Stimulated activated CD4-positive, alpha-beta T cell treated with anti-CD3 and anti-CD28 coated beads, Interleukin-4, amount 100 ng/mL, for 48 hours (primary cell): ENCODE measurements at places on chromosomes 13 and 19.

DNA sequence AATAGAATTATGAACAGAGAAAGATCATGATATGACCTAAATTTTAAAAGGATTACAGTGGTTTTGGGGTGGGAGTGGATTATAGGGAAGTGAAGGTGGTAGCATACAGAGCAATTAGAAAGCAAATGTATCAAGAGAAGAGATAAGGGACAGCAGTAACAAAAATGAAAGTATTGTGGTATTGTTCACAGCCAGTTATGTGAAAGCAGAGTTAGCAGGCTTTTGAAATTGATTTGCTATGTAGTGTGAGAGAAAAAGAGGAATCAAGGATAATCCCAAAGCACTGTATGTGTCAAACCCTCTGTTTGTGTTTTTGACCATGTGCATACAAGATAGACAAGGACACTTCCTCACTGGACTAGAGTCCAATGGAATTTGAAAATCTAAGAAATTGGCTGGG is 1721.4 kb downstream of the PCDH9 start:
- DNase-seq, result no peak

DNA sequence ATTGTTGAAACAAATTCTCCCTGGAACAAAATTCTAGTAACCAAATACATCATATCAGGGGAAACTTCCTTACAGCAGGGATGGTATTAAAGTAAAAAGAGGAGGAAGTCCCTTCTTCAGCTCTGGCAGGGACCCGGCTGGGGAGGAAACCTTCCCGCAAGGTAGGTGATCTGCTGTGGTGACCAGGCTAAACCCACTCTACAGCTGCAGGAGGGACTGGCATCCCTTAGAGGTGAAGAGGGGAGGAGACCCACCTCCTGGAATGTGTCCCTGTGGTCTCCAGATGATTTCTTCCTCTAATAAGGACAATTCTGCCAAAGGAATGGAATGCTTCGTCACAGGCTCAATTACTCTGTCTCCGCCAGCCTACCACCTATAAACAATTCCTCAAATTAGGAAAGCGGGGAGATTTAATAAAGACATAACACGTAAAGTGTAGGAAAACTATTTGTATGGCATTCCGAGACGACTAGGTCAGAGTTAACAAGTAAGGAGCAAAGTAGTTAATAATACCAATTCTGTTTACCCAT is 637 bp upstream of the PDS5B start:
- no peak for DNase-seq

DNA sequence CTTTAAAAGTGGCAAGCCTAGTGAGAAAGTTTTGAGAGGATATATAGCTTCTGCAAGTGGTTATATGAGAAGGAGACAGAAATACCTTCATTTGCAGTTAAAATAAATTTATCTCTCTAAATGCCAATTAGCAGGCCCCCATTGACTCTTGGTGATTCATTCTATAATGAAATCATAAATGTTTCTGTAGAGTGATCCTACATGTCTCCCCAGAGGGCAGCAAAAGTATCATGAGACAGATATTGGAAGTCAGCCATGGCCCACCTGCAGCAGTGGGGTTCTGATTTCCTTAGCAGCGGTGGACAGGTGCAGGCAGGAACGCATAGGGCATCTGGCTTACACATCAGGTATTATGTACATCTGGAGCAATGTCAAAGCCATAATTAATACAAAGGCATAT is 385.4 kb upstream of the SLC10A2 start:
- no peak for DNase-seq

- DNase-seq, result no peak
These were observed 121.8 kb downstream of the TBC1D4 start for GRCh38 chr13:75360170-75360569.

DNA sequence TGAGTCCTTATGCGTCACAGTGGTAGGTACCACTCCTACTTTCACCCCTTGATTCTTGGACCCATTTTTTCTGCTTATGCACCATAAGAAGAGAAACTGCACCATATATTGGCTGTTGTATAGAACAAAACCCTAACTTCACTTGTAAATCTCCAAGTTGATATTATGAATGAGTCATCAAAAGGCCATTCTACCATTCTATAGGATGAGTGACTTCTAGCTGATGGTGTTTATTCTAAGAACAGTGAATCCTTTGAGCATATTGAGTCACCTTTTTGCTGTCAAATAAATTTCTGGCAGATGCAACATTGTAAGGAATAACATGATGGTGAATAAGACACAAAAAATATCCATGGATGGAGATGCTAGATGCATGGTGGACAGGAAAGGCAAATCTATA is 57.7 kb downstream of the POLR1D start:
- DNase-seq, result no peak

- DNase-seq, result no peak
These were observed 745.3 kb downstream of the GPC5 start for GRCh38 chr13:92143766-92144165.

GRCh38 chr19:19039901-19040300 is 6.5 kb downstream of the ARMC6 start:
- DNase-seq, result no peak

- DNase-seq, result no peak
These were observed 21.0 kb downstream of the TPP2 start for GRCh38 chr13:102617697-102618350.

DNA sequence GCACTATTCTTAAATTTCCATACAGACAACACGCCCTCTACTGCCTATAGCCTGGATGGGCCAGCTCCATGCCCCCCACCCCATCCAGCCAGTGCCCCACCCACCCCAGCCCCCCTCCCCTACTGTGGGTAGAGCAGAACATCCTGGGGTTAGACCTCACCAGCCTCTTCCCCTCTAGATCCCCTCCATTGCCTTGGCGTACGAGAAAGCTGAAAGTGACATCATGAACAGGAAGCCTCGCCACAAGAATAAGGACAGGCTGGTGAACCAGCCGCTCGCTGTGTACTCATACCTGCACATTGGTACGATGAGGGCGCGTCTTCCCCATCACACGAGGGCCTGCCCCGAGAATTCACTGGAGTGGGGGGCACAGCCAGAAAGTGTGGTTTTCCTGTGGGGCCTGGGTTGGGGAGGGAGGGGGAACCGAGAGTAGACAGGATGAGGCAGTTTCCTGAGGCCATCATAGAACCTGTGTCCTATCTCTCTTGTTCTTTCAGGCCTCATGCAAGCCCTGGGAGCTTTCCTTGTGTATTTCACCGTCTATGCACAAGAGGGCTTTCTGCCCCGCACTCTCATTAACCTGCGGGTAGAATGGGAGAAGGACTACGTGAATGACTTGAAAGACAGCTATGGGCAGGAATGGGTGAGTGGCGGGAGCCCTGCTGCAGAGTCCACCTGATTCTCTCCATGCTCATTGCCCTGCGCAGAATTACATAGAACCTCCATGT is 29.1 kb downstream of the ATP12A start:
- peak; percentile 51 for DNase-seq

- DNase-seq, result no peak
These were observed 4.7 kb upstream of the POMP start for GRCh38 chr13:28654276-28654675.

GRCh38 chr13:100773429-100773828 is 98.8 kb upstream of the TMTC4 start:
- no peak for DNase-seq

- no peak for DNase-seq
These were observed 2.0 kb downstream of the GGN start for GRCh38 chr19:38385804-38386257.

DNA sequence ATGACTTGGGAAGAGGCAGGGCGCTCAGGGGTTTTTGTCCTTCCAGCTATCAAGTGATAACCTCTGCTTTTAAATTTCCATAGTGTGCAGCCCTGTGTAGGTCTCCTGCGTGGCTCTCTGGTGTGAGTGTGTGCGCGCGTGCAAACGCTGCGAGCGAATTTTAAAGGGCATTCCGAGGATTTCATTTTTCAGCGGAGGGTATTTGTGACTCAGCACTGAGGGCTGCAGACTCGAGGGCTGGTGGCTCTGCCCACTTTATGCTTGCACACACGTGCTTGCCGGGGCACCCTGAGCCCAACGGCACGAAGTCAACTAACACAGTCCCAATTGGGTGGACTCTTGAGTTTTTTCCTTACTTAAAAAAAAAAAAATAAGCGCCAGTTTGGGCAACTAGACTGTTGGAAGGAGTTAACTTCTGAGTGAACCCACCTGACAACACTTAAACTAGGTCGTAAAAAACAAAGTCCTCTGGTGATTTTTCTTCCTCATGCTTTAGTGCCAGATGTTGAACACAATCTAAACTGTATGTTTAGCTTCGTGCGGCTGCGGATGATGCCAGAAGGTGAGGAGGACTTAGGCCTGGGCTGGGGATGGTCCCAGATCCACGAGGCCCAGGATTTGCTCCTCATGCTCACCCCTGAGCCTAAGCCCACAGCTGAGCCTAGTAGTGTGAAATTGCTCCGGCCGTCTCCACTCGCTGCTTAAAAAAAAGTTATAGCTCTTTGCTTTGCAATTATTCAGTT is 2.1 kb downstream of the FGF9 start:
- DNase-seq, result no peak

- DNase-seq, result no peak
These were observed 331.7 kb downstream of the LIG4 start for GRCh38 chr13:107883561-107884175.

- no peak for DNase-seq
These were observed 3.6 kb downstream of the POU4F1 start for GRCh38 chr13:78599645-78600279.

- DNase-seq, result no peak
These were observed 128.9 kb upstream of the RXFP2 start for GRCh38 chr13:31610270-31610998.

DNA sequence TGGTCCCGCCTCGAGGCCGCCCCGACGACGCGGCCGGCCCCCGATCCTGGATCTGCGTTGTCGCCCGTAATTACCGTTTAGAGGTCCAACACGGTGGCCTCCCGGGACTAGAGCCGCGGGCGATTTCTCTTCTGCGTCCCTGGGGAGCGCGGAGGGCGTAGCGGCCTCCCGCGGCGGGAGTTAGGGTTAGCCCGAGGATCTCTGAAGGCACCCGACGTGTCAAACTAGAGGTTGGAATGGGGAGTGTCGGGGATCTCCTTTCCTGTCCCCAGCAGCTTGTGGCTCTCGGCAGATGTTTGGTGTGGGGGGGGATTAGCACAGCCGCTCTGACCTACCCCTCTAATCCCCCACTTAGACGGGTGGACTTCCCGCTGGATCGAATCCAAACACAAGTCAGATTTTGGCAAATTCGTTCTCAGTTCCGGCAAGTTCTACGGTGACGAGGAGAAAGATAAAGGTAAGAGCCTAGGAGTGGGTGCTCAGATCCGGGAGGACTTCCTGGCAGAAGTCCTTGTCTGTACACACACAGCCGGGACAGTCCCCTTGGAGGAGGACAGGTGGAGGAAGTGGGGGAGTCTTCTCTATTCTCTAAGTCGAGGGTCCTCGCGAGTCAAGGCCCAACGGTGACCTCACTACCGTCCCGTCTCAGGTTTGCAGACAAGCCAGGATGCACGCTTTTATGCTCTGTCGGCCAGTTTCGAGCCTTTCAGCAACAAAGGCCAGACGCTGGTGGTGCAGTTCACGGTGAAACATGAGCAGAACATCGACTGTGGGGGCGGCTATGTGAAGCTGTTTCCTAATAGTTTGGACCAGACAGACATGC is 581 bp downstream of the CALR start:
- peak; percentile 27 for DNase-seq

DNA sequence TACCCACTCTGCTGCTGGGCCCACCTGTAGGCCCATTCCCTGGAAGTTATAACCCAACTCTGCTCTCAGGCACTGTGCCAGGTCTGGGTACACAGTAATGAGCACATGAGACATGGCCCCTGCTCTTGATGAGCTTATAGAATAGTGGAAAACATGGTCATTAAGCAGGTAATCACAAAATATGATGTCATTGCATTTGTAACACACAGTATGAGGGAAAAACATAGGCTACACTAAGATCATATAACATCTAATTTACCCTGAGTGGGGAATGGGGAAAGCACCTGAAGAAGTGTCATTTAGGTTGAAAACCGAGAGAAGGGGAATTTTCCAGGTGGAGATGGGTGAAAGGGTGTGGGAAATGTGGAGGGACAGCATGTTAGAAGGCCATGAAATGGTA is 3.9 kb upstream of the CNMD start:
- DNase-seq, result no peak

DNA sequence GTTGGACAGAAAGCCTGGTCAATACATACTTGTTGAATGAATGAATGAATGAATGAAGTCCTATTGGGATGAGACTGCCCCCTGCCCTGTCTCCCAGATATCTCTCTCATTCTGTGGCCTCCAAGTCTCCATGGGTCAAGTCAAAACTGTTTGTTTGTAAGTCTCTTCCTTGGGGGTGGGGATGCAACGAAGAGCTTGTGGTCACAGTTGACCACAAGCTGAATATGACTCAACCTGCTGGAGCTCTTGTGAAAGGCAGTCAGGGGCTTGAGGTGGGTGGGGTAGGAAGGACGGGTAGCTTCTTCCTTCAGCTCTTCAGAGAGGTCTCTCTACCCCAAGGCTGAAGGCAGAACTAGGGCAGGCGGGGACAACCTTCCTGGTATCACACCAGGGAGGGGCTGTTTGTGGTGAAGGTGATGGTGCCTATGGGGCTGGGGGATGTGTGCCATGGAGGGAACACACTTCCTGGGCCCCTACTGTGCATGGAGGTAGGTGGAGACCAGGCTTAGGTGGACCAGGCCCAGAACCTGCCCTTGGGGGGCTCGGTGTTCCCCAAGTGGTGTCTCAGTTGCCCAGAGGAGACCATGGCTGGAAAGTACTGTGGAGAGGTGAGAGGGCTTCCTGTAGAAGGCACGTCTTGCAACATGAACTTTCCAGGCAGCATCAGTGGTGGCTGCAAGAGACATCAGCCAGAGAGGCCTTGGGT is 8.0 kb downstream of the MYO1F start:
- peak; percentile 50 for DNase-seq
